HFFc6 (cell line): ENCODE measurements at places on chromosomes 16 and 17.

DNA sequence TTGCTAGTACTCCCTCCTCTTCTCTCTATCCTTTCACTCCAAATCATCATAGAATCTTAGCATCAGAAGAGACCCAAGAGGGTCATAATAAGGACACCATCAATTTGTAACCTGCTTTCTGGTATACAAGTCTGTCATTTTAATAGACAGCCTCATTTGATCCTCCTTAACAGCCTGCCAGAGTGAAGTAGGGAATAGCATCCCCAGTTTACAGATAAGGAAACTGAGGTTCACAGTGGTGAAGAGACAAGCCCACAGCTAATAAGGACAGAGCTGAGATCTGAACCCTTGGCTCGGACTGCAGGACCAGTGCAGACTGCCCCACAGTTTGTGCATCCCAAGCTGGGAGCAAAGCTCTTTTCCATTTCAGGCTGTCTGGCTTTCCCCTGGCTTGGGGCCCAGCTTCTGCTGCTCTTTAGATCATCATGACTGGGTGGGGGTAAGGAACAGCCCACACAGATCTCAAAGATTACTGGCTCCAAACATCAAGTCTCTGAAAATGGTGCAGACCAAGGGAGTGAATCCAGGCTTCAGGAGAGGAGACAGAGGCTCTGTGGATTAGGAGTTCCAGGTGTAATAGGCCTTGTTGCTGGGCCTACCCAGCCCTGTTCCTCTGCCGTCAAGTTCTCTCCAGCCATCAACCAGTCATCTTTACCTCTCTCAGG, 10.3 kb upstream of the IGFBP4 start:
- DNase-seq, result no peak

DNA sequence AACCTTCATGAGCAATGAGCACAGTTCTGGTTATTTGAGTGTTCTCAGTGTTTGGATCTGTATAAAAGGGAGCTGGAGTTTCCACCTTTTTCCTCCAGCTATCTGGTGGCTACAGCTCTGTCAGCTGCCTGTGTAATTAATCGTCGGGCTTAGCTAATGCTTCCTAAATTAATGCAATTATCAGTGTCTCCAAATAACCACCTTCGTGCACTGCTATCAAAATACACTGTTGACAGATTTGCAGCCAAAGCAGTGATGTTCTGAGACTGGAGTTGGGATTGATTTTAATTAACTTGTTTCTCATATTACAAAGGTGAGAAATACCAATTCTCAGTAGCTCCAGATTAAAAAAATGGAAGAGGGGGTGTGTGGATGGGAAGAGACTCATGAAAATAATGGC, 325.8 kb downstream of the CBLN1 start:
- no peak for DNase-seq

- peak; percentile 40 for DNase-seq
These were observed 18.6 kb downstream of the RAD51C start for GRCh38 chr17:58710948-58711552.

GRCh38 chr17:77527409-77527808, 386.6 kb downstream of the SEC14L1 start:
- no peak for DNase-seq

DNA sequence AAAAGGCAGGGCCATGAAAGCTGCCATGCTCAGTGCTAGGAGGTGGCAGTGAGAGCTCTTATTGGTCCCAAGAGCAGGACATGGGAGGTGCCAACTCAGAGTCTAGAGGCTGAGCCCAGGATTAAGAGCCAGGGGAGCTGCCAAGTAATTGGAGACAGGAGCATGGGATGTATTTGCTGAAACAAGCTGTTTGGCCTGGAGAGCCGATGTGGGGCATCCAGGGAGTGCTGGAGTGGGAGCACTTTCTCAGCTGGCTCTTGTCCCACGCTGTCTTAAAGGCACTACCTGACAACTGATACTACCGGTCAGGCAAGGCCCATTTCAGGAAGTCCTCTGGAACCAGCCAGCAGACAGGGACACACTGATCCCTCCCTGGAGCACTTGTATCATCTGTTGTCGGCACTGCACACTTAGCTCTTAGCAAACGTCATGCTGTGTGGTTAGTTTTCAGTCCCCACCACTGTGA, 19.3 kb downstream of the ANKFN1 start:
- peak; percentile 43 for DNase-seq

DNA sequence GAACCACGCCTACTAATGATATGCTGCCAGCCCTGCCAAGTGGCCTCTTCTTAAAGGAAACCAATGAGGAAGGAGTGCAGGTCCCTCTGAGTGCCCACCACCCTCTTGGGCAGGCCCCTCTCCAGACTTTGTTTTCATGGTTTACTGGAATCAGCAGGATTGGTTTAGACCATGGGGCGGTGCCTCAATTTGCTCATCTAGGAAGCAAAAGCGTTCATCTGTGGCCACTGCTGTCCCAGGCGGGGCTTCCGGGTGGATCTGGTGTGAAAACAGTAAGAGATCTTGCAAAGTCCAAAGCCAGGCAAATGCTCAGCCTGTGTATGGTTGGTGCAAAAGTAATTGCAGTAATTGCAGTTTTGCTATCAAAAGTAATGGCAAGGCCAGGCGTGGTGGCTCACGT, 71.3 kb downstream of the AMFR start:
- DNase-seq, result no peak

DNA sequence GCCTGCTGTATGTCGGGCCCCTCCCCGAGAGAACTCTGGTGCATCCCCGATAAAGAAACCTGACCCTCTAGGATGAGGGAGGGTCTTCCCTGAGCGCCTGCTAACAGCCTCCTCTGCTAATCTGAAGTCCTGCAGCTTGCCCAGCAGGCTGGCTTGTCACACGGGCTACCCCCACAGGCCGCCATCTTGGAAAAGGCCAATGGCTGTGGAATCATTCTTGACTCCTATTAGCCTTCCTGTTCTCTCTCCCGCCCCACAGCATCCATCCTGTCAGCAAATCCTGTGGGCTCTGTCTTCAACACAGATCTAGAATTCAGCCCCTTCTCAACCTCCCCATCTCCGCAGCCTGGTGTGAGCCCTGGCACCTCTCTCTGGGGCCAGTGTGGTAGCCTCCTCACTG, 12.0 kb downstream of the IL4R start:
- DNase-seq, result no peak

DNA sequence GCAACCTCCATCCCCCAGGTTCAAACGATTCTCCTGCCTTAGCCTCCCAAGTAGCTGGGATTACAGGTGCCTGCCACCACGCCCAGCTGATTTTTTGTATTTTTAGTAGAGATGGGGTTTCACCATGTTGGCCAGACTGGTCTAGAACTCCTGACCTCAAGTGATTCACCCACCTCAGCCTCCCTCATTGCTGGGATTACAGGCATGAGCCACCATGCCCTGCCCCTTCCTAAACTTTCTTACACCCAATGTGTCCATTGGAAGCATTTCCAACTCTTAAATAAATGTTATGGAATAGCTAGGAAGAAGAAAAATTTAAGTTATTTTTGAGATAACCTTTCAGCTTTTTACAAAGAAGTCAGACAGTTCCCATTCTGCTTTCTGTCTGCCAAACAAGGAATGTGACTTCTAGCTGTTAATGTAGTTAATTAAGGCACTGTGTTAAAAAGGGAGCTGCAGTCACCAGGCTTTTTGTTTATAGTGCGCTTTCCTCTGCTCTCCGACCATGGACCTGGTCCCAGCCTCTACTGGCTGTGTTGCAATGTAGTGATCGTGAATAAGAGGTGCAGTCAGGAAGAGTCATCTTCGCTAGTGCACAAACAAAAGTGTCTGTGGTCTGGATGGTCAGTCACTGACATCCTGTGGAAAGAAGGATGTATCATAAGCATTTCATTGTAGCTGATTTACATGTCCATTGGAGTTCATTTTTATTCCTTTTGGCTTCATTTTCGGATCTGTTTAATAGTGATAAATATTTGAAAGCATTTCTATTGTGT, 39.7 kb downstream of the USP10 start:
- peak; percentile 97 for DNase-seq
